ENCODE measurements at places on chromosomes 12 and 14.

- DNase-seq = no peak
Observed at GRCh38 chr14:74035556-74035955, 16.4 kb downstream of the BBOF1 start.

DNA sequence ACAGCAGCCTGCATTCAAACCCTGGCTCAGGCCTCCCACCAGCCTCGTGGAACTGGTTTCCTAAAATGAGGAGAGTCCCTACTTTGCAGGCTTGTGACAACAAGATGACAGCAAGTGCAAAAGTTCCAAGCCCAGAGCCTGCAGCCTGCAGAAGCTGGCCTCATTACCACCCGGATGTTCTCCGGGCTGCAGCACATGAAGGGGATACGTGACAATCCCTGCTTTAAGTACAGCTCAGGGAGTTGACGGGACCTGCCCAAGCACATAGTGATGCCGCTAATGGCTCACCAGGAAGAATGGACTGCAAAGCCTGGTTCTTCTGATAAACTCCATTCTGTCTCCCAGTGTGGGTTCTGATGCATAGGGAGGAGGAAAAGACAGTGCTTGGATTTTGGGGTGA is 15.0 kb downstream of the SSH1 start:
- no peak for DNase-seq

DNA sequence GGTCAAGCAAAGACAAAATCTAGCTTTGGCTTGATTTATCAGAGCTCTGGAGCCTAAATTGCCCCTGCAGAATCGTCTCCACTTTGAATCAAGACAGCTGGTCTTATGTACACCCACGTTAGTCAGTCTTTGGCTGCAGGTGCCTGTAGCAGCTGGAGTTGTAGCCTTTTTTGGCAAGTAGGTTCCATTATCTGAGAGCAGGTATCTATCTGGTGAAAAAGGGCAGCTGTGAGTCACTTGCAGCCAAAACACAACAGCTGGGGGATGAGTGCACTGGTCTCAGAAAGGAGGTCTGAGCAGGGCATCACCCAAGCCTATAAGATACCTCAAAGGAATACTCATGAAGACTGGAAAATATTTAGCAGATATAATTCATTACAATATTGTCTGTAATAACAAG is 43.6 kb upstream of the KCNH5 start:
- DNase-seq = no peak

DNA sequence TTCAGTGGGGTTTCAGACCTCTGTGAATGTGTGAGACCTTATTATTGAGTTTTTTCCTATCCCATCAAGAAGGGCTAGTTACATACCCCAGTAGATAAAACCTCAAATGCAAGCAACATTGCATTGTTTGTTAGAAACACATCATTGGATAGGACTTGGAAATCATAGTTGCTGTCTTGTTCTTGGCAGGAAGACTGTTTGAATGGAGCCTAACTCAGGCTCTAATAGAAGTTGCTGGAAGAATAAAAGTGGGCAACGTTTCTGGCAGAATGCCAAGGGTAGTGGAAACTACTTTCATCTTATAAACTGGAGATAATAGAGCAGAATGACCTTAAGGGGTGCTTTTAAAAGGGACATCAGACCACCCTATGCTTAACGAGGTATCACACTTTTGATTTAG is 9.9 kb upstream of the PTHLH start:
- DNase-seq = no peak

DNA sequence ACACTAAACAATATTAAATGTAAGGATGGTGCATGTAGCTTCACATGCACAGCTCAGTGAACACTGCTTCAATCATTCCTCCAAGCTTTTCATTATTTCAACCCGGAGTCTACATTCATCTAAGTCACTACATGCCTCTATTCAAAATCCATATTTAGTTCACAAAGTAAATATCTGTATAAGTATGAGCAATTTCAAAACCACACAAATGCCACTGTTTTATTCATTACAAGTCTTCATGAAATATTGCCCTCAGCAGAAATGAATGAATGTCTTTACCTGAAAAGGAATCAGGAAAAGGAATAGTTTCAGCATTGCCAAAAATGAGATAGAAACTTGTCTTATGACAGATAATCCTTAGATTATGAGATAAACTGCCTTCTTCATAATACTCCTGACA is 149.4 kb downstream of the SLC38A4 start:
- no peak for DNase-seq

- no peak for DNase-seq
Observed at GRCh38 chr12:15443611-15444010, 121.3 kb downstream of the PTPRO start.

DNA sequence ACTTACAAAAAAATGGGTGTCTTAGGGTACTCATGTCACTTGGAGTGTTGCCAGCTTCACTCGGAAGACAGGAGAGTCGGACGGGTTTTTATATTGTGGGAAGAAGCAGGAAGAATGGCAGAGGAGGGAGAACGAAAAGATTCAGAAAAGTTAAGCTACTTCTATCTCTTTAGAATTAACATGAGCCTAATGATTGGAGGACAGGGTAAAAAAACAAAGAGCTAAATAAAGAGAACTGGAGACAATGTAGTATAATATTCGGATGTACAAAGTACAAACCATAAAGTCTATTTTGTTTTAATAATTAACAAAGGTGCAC is 43.9 kb downstream of the EFCAB11 start:
- no peak for DNase-seq

GRCh38 chr12:55724940-55725309 is 3.9 kb downstream of the CD63 start:
- no peak for DNase-seq

DNA sequence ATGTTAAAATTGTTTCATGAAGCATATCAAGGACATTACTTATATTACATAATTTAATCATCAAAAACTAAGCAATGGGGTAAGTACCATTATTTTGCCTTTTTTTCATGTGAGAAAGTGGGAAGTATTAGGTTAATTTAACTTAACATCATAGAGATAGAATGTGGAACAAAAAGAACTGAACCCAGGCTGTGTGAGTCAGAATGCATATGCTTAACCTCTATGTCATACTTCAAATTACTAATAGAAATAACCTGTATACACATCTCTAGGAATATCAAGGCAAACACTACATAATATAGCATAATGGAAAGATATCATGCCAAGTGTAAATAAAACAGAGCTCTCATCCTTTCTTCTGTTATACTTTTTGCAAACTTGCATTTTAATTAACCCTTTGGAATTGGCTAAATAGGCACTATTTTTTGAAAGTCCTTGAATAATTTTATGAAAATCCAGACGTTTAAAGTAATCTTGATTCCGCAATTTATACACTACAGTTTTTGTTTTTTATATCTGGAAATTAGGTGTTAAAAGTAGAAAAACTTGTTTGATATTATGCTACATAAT is 777.7 kb downstream of the SLC6A15 start:
- DNase-seq = no peak

GRCh38 chr12:126337556-126338441 is 1272.6 kb downstream of the AACS start:
- DNase-seq = no peak

GRCh38 chr14:93332397-93332852 is 411 bp downstream of the BTBD7 start:
- DNase-seq = peak; percentile 21

DNA sequence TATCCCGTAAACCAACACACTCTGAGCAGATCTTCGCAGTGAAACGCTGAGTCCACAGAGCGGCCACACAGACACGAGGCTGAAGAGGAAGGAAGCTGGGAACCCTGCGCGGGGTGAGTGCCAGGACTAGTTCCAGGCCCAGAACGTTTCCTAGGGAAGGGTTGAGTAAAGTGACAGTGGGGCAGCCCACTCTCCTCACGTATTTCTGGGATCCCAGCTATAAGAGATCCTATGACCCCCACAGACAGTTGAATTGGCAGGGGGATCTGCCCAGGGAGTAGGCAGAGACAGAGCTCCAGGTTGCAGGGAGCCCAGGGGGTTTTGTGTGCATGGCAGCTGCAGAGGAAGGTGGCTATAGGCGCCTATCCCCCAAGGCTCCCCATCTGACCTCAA is 51.1 kb downstream of the GTF2A1 start:
- no peak for DNase-seq

DNA sequence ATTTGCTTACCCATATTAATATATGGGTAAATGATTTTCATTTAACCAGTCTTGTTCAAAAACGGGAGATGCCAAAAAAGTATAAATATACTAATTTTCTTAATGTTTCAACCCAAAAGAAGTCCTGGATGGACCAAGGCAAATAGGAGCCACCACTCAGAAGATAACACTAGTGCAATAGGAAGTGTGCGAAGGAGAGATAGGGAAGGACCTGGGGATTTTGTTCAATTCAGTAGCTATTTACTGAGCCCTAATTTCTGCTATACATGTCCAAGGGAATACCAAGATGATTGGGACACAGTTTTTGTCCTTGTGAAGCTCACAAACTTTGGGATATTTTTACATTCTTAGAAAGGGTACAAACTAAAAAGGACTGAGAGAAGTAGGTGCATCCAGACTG is 1.5 kb downstream of the CMAS start:
- no peak for DNase-seq

DNA sequence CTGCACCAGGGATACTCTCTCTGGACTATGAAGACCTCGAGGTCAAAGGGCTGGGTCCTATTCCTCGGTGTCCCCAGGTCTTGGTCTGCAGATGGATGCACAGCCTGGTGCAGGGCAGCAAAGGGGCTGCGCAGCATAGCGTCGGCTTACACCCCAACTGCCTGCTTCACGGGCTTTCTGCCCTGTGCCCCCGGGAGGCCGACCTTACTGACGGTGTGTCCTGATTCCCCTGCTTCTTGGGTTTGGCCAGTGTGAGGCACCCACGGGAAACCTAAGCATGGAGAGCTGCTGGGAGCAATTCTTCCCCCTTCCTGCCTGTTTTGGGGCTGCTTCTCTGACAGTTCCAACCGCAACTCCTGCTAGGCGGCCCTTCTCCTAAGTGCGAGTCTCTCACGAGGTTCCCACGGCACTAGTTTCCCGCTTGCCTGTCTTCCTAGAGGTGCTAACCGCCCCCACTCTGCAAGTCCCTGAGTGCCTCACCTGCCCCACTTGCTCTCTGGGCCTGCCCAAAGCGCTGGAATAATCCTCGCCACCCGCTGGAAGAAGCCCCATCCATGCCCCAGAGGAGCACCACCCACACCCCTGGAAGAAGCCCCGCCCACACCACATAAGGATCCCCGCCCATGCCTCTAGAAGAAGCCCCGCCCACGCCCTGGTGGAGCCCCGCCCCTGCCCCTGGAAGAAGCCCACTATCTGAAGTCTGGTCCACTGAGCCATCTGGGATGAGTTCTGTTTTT is 54.0 kb downstream of the PRIMA1 start:
- DNase-seq = no peak

DNA sequence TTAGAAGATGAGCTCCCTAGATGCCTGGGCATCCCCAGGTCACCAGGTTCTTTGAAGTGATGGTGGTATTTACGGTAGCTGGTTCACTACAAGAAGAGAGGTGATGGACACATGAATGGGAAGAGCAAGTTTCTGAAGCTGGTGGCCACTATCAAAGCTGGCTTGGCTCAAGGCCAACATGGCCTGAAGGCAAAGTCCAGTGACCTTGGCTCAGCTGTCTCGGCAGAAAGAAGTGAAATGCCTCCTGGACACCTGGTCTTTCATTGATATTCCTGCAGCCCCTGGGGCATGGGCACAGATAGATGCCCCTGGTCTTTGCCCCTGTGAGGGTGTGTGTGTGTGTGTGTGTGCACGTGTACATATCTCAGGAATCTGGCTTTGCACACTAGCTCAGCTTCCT is 441.8 kb upstream of the TMPO start:
- DNase-seq = no peak

GRCh38 chr14:69982220-69982839 is 103.1 kb downstream of the SMOC1 start:
- DNase-seq = no peak

DNA sequence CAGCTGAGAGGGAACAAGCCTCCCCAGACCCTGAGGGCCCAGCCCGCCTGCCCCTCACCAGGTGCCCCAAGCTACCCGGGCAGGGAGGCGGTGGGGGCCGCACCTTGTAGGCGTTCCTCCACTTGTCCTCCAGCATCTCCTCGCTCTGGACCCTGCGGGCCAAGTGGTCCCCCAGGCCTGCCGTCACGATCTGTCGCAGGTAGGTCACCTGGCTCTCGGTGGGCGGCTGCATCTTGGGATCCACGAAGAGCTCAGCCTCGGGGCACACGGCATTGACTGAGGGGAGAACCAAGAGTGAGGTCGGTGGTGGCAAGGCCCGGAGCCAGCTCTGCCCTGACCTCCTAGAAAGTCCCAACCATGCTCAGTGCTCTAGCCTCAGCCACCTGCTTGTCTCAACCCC is 36.6 kb downstream of the DHX37 start:
- no peak for DNase-seq

GRCh38 chr14:89117012-89117411 is 292.6 kb downstream of the TTC8 start:
- DNase-seq = no peak

GRCh38 chr12:51798501-51798900 is 50.0 kb downstream of the FIGNL2 start:
- DNase-seq = no peak

DNA sequence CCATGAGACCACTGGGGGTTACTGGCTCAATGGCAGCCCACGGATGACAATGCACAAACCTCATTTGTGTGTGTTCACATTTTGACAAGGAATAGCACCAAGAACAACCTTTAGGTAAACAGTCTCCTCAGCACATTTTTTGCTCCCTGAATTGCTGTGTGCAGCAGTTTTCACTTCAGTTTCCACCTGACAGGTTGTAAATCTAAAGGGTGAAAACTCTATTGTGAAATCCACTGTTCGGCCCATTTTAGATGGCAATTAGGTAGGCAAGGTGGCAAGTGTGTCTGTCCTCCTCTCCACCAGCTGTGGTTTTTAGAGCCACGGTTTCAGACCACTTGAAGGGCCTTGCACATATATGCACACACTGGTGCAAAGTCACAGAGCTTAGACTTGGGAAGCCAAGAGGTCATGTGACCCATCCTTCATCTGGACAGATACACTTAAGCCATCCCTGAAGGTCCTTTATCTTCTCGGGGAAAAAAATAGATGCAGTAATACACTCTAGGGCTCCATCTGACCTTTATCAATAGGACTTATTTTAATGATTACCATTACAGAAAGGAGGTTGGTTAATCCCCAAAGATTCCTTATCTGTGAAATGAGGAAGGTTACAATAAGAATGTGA is 23.2 kb downstream of the HAL start:
- no peak for DNase-seq

DNA sequence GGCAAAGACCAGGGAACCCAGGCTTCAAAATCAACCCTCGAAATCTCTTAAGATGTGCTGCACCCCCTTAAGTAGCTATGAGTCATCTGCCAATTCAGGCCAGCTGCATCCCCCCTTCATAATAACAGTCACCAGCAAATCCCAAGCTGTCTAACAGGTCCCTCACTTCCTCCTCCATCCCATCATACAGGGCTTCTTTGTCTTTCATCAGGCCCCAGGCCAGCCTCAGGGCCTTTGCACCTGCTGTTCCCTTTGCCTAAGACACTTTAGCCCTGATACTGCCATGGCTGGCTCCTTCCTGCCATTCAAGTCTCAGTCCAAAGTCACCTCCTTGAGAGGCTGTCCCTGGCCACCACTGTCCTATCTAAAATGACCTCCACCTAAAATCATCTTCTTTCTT is 4.0 kb downstream of the RASAL1 start:
- no peak for DNase-seq

GRCh38 chr14:104678346-104678745 is 11.1 kb upstream of the INF2 start:
- DNase-seq = no peak

- DNase-seq = no peak
Observed at GRCh38 chr14:71890541-71890940, 41.7 kb upstream of the RGS6 start.

- no peak for DNase-seq
Observed at GRCh38 chr12:122130150-122130549, 43.9 kb downstream of the IL31 start.

- no peak for DNase-seq
Observed at GRCh38 chr14:21100931-21101330, at the start of gene TMEM253. TSS of gene TMEM253 (plus strand) at chr14:21101066. CDS start at chr14:21101344, 278 bp downstream.
